ENCODE measurements at places on chromosomes 2 and 18.

GRCh38 chr2:61233581-61233980 lies 71.6 kb downstream of the C2orf74 start:
- DNase-seq, result no peak

DNA sequence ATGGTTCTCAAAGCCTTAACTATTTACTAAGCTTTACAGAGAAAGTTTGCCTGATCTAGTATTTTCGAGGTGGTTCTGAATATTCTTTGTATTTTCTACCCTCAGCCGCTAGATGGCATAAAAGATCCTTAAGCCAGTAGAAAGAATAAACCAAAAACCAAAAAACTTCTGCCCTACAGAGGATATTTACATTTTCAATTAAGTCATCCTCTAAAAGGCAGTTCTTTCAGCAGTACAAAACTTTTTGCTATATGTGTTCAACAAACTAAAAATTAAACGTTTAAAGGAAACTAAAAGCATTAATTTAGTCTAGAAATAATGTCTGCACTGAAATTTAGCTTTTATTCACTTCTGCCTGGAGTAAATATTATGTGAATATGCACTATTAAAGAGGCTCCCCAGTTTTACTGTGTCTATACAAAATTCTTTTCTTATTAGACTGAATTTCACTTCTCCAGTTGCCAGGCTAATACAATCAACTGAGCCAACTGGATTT lies 297.5 kb downstream of the PIEZO2 start:
- DNase-seq, result no peak

- peak; percentile 82 for DNase-seq
Measured at GRCh38 chr18:79400091-79400590, 4.4 kb downstream of the NFATC1 start.

DNA sequence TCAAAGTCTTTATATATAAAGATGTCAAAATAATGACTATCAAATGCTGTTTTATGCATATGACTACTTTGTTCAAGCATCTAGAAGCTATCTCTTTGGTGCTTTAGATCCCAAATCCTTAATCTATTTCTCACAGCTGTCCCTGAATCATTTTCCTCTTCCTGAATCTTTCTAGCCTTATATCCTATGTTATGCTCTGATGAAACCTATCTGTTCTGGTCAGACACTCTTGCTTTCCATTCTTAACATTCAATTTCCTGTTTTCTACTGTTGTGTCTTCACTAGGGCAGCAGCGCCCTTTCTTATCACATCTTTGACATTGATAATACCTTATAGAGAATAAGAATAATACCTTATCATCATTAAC lies 6.3 kb upstream of the PARD3B start:
- no peak for DNase-seq

GRCh38 chr2:7857904-7858303 lies 824.0 kb upstream of the ID2 start:
- DNase-seq, result no peak

- DNase-seq, result no peak
Measured at GRCh38 chr2:109341355-109342255, 212.6 kb downstream of the SH3RF3 start.

DNA sequence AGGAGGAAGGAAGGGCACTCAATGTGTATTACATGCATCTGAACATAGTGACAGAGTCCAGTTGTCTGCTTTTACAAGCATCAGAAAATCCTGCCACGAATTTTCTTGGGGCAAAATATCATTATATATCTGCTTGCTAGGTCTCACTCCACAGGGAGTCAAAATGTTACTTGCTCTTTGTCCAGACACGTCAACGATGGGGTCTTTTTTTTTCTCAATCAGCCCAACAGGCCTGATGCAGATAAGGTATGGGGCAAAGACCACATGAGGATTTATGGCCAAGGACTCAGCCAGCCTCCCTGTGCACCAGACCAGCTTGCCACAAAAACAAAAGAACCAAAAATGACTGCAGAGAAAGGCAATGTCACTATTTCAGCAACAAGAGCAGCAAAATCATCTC lies 323.4 kb upstream of the PKDCC start:
- DNase-seq, result no peak

DNA sequence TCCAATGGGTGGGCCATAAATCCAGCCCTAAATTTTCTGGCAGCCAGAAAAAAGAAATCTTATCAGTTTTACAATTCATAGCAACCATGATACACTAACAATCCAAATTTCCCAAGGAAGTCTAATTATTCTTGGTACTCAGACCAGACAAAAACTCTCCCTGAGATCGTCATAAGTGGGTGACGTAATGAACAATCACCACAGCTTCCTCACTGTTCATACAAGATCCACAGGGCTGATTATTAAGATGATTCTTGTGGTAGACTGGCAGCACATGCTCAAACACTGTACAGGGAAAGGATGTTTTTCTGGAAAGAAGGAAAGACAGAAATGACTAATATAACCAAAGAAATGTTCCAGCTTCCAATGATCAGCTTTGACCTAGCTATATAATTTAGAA lies 178.3 kb upstream of the CRIM1 start:
- DNase-seq, result no peak

- no peak for DNase-seq
Measured at GRCh38 chr2:150567771-150568301, 80.4 kb upstream of the RND3 start.

GRCh38 chr2:102632380-102633175 lies 13.2 kb downstream of the SLC9A2 start:
- DNase-seq, result no peak

DNA sequence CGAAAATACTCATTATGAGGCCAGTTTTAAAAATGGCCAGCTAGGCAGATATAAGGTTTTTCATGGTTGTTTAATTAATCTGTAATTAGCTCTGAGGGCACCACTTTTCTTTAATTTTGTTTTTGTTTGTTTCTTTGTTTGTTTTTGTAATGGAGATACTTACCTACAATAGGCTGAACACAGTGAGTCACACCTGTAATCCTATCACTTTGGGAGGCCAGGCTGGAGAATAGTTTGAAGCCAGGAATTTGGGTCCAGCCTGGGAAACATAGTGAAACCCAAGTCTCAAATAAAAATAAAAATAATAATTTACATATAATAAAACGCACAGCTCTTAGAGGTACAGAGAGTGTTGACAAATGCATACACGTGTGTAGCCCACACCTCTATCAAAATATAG lies 56.8 kb upstream of the MSH2 start:
- DNase-seq, result no peak

GRCh38 chr18:6757931-6758330 lies 28.4 kb downstream of the ARHGAP28 start:
- DNase-seq, result no peak

GRCh38 chr2:237147317-237147716 lies 61.6 kb downstream of the COPS8 start:
- no peak for DNase-seq

DNA sequence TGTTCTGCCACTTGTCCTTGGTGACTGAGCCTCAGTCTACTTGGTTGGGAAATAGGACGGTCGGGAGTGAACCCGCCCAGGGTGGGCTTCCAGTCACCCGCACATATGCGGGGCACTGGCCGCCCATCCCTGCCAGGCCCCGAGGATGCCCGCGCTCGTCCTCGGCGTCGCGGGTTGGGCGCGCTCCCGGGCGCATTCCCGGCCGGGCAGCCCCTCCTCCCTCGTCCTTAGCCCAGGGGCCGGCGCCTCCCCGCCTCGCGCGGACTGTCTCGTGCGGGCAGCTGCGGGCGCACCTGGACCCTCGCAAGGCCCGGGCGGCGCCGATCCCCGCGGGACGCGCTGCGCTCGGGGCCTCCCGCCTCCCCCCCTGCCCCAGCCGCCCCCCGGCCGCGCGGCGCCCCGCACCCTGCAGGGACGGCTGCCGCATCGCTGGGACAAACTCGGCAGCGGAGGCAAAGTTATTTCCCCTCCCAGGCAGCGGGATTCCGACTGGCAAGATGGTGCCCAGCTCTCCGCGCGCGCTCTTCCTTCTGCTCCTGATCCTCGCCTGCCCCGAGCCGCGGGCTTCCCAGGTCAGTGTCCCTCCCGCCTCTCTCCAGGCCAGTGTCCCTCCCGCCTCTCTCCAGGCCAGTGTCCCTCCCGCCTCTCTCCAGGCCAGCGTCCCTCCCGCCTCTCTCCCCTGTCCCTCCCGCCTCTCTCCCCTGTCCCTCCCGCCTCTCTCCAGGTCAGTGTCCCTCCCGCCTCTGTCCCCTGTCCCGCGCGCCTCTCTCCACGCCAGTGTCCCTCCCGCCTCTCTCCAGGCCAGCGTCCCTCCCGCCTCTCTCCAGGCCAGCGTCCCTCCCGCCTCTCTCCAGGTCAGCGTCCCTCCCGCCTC lies at the start of gene FBLN7:
TSS of gene FBLN7 (plus strand) at position 227 of the 874 bp plus-strand sequence. CDS start at position 498, 271 bp downstream.
- no peak for DNase-seq

DNA sequence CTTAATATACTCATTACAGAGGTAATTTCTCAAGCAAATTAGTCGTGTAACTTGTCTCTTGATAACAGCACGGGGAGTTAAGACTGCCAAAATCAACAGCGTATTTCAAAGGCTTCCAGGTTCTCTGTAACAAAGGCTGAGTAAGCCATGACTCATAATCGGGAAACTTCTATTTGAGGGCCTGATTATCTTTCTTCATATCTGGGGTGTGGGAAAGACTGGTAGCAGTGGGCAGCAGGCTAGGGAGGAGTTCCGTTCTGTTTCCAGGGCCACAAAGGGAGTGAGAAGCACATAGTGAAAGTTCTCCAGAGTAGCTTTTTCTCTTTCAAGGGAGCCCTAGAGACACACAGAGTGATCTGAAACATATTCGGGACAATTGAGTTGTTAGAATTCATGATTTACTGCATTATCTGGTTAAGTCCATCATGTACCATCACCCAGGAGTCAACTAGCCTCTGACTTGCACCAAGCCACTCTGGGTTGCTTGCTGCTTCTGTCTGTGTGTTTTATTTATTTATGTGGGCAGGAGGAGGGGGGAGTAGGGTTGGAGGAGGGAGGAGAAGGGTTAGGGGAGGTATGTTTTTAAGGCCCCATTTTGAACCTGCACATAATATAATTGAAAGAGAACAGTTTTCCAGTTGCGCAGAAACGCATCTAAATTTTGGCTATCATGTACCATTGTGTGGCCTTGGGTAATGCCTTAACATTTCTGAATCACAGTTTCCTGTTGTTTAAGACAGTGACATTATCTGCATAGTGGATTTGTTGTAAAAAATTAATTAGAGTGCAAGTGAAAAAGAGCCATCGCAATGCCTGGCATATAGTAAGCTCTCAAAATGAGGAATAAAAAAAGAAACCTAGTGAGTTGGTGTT lies 80.5 kb upstream of the ITPRID2 start:
- no peak for DNase-seq

DNA sequence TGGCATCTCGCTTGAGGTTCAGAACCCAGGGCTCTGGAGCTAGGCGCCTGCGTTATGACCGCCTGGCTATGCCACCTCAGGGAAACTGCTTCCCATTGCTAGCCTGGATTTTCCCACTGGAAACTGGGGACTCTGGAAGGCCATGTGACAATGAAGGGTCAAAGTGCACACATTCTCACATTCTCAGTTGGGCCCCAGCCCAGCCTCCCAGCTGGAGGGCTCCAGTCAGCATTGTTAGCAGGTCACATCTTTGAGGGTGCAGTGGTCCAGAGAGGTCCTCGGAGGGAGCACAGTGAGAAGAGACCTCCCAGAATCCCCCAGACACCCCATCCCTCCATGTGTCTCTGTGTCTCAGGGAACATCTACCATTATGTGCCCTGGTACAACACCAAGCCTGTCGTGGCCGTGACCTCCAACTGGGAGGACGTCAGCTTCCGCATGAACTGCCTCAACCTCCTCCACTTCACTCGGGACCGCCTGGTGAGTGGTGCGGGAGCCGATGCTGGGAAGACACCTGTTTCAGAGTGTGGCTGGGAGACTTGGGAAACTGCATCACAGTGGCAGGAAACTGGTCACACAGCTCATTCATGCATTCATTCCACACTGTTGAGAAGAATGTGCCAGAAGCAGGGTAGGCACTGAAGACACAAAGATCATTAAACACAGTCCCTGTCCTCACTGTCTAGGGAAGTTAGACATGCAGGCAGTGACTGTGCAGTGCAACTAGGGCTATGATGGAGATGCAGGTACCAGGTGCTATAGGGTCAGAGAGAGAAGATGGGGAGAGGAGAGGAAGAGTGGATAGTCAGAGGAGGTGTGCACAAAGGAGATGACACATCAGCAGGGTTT lies 41.6 kb downstream of the FER1L5 start:
- no peak for DNase-seq

DNA sequence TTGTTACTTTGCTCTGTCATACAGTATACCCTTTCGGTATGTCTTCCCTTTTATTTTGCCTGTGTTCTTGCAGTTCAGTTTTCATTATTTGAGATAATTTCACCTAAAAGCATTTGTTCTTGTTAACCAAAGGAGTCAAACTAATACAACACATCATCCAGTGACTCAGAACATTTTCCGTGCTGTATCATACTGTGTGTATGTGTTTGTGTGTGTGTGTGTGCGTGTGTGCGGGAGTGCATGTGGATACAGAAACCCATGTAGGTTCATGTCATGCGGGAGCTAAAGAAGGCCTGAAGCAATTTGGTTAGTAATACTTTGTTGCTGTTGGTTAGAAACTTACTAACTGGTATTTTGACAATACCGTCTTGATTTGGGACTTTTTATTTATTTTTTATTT lies 60.0 kb downstream of the CEP192 start:
- no peak for DNase-seq

DNA sequence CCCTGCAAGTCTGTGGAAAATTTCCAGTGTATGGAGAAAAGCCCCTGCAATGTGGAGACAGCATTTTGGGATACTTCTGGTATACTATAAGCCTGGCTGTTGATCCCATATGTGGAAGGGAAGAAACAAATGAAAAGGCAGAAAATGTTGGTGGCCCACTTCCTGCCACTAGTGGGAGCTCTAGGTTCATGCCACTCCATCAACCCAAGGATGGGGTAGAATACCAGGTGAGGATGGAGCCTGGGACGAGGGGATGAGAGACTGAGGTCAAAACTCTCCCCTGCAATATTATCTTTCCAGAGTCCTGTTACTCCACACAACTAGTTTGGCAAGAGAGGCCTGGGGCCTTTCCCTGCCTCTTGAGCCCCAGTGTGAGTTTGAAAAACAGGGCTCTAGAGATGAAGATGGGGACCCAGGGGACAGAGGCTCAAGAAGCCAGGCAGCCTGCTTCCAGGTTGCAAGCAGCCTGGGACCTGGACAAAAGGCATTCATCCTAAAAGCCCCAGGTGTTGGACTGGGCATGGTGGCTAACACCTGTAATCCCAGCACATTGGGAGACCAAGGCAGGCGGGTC lies 31.9 kb downstream of the BMP10 start:
- no peak for DNase-seq

GRCh38 chr2:240846873-240847595 lies 21.6 kb upstream of the AGXT start:
- DNase-seq, result no peak

GRCh38 chr2:194271293-194271961 lies 1385.6 kb upstream of the SLC39A10 start:
- DNase-seq, result no peak

Data from sciatic nerve (tissue), 2 donors.